DND-41 (cell line): ENCODE measurements at places on chromosomes 5 and 9.
A peak's percentile ranks its signal among the peaks of the same experiment; 100 is the strongest.

DNA sequence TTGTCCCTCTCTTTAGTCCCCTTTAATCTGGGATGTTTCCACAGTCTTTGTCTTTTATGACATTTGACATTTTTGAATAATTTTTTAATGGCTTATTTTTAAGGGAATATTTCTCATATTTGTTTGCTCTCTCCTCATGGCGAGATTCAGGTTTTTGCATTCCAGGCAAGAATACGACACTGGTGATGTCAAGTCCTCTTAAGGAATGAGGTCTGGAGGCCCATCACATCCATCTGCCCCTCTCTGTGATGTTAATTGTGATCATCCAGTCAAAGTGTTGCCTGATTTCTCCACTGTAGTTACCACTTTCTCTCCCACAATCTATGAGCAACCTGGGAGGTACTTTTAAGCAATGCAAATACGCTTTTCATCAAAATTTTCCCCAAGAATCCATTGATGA is 193.2 kb downstream of the MAST4 start:
- no peak for DNase-seq
- no peak overlapping the region for H3K27ac ChIP-seq
- H3K36me3 ChIP-seq: peaks cover 31% of the 10 kb centered on the region; the same call in 1 of the 2 replicates
- H3K4me1 ChIP-seq: no peaks in the 10 kb centered on the region

DNA sequence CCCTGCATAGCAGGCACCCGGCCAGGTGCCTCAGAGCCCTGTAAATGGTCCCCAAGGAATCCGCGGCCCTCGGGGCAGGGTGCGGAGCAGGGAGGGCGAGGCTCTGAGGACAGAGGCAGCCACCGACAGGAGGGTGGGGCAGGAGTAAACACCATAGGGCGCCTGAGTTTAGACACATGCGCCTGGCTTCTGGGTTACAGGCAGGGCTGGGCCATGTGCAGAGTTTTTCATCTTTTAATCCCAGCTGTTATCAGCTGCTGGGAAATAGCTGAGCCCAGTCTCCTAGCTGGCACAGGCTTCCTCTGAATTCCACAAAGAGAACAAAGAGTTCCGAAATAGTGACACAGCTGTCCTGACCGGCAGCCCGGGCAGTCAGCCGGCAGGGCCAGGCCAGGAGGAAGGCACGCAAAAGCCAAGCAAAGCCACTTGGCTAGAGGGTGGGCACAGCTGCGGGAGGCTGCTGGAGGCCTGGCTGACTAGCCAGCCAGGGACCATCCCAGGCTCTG is 98.9 kb upstream of the PHYKPL start:
- H3K4me1 ChIP-seq: peaks cover 6% of the 10 kb centered on the region; the same call in 1 of the 2 replicates
- no peaks in the 10 kb centered on the region for H3K27me3 ChIP-seq
- no peak for DNase-seq

DNA sequence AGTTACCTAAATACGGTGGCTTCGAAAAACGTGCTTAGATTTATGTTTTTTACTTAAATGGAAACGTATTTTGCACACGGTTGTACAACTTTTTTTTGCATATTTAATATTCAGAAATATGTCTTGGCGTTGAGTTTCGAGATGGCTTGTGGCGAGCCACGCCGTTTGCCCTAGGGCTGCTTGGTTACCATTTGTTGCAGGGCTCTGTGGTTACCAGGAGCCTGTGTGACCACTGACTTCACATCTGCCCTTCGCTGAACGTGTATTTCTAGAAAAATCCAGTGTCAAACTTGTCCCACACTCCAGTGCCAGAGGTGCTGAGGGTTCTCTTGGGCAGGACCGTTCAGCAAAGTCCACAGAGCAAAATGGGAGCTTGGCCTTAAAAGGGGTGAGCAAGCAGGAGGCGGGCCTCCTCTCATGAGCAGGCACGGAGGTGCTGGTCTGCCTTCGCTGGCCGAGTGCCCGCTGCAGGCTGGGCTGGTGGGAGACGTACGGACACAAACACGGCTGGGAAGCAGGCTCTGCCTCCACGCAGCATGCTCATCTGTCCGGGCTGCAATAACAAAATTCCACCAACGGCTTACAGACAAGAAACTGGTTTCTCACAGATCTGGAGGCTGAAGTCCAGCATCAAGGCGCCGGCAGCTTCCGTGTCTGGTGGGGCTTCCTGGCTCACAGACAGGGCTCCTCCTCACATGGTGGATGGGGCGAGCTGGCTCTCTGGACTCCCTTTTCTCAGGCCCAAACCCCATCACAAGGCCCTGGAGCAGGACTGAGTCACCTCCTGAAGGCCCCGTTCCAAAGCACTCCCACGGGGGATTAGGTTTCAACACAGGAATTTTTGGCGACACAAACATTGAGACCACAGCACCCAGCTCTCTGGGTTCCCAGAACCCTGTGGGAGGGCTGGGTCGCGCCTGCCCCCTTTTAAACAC is 5.4 kb downstream of the MRPL36 start:
- no peak for DNase-seq
- no peaks in the 10 kb centered on the region for H3K27me3 ChIP-seq
- peaks cover 26% of the 10 kb centered on the region for H3K36me3 ChIP-seq
- H3K4me3 ChIP-seq: no peak overlapping the region
- H3K4me1 ChIP-seq: peaks cover 29% of the 10 kb centered on the region

DNA sequence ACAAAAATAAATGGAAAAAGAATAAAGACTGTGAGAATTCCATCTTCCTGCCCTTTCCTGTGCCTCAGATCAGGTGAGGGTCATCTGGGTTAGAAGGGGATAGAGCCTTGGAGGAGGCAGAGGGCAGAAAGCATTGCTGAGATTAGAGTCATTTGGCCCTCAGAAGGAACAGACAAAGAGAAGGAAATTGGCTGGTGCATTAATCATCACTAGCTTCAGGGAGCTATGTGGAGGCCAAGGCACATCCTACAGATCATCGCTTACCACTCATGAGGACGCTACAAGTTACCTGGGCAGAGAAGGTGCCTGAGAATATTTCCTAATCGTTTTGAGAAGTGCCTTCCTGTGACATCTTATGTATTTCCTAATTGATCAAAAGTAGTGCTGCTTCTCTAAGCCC is 74.5 kb downstream of the C7 start:
- H3K27me3 ChIP-seq: peaks cover 2% of the 10 kb centered on the region
- no peak for DNase-seq
- H3K36me3 ChIP-seq: no peaks in the 10 kb centered on the region
- no peak overlapping the region for H3K27ac ChIP-seq
- no peak overlapping the region for H3K4me3 ChIP-seq
- no peaks in the 10 kb centered on the region for H3K4me1 ChIP-seq

GRCh38 chr5:115542086-115542485 is 2.5 kb downstream of the FEM1C start:
- H3K4me3 ChIP-seq: peak overlapping the region; percentile 87; the same call in 1 of the 2 replicates
- H3K27ac ChIP-seq: no peak overlapping the region; the same call in 1 of the 2 replicates
- no peaks in the 10 kb centered on the region for H3K27me3 ChIP-seq
- peaks cover 66% of the 10 kb centered on the region for H3K4me1 ChIP-seq
- no peak for DNase-seq

- no peak overlapping the region for H3K4me3 ChIP-seq
- no peaks in the 10 kb centered on the region for H3K36me3 ChIP-seq
- no peaks in the 10 kb centered on the region for H3K27me3 ChIP-seq
- no peak overlapping the region for H3K27ac ChIP-seq
Measured at GRCh38 chr5:35698047-35698808, 80.6 kb downstream of the SPEF2 start.

DNA sequence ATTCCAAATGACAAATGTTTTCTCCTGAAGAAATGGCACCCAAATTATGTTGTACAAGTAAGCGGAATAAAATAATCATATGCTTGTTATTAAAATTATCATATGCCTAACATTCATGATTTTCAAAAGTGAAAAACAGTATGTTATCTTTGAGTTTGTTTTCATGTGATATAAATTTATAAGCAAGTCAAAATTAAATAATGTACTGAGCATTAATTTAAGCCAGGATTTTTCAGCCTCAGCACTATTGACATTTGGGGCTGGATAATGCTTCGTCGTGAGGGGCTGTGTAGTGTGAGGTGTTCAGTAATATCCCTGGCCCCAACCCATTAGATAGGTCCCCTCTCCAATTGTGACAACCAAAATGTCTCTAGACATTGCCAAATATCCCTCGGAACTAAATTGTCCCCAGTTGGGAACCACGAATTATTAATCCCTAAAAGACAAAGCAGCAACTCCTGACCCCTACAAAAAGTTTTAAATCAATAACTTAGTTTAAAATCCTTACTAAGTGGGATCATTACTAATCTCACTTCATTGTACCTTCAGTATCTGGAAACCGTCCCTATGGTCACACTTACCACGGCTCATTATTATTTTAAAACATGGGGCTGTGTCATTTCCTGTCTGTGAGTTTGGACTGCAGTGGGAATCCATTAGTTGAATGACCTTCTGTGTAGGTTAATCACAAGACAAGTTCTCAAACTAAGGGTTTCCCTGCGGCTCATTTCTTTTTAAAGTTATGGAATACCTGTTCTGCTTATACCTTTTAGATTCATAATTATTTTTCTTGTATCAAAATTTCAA is 1.3 kb upstream of the NNT start:
- H3K4me3 ChIP-seq: peak overlapping the region; percentile 99
- DNase-seq: no peak
- H3K27ac ChIP-seq: peak overlapping the region; percentile 91
- H3K27me3 ChIP-seq: no peaks in the 10 kb centered on the region
- H3K4me1 ChIP-seq: peaks cover 44% of the 10 kb centered on the region
- H3K36me3 ChIP-seq: peaks cover 7% of the 10 kb centered on the region

DNA sequence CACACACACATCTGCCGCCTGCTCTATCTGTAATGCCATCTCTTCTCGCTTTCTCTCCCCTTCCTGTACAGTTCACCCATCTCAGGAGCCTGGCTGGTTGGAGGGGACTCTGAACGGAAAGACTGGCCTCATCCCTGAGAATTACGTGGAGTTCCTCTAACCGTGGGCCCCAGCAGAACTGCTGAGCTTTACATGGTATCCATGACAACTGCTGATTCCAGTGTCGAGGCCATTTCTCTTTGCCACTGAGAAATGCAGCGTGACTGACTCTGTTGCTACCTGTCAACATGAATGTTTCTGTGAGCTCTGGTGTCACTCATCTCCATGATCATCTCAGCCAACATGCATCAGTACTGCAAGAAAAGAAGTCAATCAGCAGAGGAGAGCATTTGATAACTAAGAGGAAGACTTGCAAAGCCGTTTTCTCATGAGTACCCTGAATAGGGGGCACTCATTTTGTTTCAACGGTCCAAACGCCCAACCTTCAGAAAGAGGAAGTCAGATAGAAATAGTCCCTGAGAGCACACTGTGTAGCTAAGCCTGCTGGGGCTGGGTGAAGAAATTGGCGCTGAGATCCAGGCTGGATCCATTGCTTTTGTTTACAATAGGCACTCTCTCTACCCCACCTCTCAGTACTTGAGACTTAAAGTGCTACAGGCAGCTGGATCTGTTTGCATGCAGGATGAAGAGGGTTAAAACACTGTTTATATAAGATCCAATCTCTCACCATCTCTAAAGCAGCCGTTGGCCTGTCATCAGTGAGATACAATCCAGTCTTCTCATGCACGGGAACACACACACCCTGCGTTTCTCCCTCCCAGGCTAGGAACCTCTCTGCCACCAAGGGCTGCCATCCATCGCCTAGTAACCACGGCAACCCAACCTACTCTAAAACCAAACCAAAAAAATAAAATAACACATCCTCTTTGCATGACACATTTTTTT is 180.9 kb downstream of the NR3C1 start:
- H3K36me3 ChIP-seq: no peaks in the 10 kb centered on the region
- peaks cover 36% of the 10 kb centered on the region for H3K4me1 ChIP-seq
- H3K27ac ChIP-seq: peak overlapping the region; percentile 76
- H3K27me3 ChIP-seq: no peaks in the 10 kb centered on the region
- H3K4me3 ChIP-seq: no peak overlapping the region

GRCh38 chr5:138972230-138972629 is 97.1 kb upstream of the LRRTM2 start:
- no peak overlapping the region for H3K27ac ChIP-seq
- H3K36me3 ChIP-seq: no peaks in the 10 kb centered on the region
- H3K27me3 ChIP-seq: no peaks in the 10 kb centered on the region
- no peak for DNase-seq
- H3K4me3 ChIP-seq: no peak overlapping the region
- H3K4me1 ChIP-seq: no peaks in the 10 kb centered on the region

DNA sequence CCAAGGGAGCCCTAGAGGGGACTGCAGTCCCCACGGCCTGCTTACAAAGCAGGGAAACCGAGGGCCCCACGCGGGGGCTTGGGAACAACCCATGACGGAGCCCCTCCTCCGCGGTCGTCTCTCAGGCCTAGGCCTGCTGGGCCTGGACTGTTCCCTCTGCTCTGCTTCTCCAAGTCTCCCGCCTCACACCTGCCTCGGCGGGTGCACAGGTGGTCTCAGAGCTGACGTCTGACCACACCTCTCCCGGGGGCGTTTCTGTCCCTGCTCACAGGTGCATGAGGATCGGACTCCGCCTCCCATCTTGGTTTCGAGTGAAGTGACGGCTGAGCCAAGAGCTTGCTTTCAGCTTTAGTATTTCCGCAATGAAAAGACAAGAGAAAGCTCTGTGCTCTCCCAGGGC is 72.1 kb downstream of the MRPL36 start:
- H3K36me3 ChIP-seq: no peaks in the 10 kb centered on the region
- H3K4me3 ChIP-seq: no peak overlapping the region
- no peak overlapping the region for H3K27ac ChIP-seq
- H3K27me3 ChIP-seq: no peaks in the 10 kb centered on the region
- no peaks in the 10 kb centered on the region for H3K4me1 ChIP-seq
- no peak for DNase-seq

DNA sequence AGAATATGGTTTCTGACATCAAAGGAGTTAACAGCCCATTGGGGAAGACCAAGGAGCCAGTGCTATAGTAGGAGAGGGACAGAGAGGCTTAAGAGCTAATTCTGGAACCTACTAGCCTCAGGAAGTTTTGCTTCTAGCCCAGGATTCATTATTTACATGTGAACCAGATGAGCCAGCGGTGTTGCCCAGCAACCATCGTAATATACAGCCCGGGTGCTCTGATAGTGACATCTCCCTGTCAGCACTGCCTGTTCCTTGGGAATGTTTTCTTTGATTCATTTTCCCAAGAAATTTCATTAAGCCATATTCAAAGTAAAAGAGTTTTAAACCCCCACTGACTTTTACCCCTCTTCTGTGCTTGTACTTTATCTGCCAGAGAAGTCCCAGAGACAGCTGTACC is 217.4 kb upstream of the ADAMTSL1 start:
- DNase-seq: no peak
- no peaks in the 10 kb centered on the region for H3K4me1 ChIP-seq
- no peak overlapping the region for H3K27ac ChIP-seq
- H3K36me3 ChIP-seq: no peaks in the 10 kb centered on the region
- H3K4me3 ChIP-seq: no peak overlapping the region
- peaks cover 6% of the 10 kb centered on the region for H3K27me3 ChIP-seq
